ENCODE measurements at places on chromosomes 2 and 18.

DNA sequence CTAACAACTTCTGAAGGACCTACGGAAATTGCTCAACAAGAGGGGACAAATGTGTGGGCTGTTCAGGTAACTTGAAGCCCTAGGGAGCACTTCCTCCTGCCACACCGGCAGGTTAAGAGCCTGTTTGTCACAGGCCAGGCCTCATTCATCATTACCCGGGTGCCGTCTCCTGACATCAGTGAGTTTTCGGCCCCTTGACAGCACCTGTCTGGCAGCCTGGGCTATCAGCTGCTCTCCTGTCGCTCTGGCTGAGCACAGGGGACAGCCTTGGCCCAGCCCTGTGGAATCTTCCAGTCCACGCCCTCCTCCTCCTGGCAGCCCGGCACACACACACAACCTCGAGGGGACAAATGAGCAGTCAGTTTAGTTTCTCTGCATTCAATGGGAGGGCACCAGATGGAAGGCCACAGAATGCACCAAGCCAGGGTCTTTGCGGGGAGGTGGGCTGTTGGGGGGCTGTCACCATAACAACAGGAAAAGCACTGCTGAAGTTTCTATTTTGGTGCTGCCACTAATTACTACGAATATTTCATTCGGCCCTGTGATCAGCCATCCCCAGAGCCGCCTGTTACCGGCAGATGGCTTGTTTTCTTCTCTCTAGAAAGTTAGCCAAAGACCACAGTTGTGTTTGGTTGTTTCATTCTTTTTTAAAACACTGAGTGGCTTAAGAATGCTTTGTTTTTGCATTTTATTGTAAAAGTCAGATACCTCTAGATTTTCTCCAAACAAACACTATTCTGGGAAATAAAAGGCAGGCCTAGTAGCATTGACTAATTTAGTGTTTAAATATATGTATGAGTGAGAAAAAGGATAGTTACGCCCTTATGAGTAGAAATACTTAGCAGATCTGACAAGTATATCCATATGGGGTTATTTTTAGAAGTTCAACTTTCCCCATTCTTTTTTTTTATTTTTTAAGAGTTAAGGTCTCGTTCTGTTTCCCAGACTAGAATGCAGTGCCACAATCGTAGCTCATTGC lies 189.9 kb upstream of the NDUFV2 start:
- DNase-seq: peak; percentile 6

DNA sequence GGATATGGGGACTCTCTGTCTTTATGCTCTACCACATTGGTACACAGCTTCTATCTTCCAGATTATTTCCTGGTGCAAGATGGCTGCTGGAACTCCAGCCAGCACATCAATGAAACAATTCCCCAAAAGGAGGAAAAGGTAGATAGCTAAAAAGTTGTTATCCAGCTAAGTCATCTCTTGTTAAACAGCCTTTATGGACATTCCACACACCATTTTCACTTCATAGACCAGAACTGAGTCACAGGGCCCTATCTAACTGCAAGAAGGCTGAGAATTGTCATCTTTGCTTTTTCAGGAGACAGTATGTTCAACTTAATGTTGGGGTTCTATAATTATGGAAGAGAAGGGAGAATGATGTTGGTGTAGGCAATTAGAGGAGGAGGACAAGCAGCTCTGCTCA lies 133.3 kb upstream of the NOSTRIN start:
- no peak for DNase-seq

GRCh38 chr2:231395188-231396057 lies at the start of gene B3GNT7:
Gene B3GNT7 (plus strand): TSS chr2:231395710. CDS start chr2:231395804, 94 bp downstream.
- DNase-seq: no peak

DNA sequence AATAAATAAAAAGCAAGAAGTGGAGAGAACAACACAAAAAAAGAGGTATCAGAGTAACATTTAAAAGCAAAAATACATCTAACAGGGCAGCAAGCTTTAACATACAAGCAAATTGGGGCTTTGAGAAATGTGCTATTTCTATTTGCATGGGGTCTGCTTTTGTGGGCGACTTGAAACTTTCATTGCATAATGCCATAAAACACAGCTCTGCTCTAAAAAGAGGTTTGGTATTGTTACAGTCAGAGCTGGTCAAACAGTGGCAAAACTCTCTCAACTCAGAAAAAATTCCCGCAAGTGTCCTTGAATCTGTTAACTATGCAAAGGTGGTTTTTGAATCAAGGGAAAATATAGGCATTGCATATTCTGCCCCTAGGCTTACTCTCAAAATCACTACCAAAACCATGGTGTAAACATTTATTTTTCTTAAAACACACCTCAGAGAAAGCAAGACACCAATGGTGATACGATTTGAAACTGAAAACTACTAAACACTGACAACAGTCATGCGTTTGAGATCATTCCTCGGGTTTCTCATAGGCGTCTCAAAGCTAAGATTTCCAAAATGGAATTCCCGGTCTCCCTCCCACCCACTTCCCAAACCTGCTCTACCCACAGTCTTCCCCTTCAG lies 45.5 kb downstream of the RNF152 start:
- DNase-seq: no peak

DNA sequence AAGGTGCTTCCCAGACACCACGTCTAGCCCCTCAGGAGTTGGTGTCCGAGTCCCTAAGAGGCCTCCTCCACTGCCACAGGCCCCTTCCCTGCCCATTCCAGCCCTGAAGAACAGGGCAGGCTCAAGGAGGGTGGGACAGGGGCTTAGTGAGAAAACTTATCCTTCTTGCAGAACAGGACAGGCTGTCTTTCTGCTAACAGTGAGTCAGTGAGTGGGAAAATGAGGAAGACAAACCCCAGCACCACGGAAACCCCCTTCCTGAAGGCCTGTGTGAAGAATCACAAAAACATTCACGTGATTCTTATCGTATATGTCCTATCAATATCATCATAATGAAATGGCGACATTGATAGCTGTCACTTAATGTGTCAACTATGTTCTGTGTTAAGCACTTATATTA lies 9.8 kb downstream of the FZD7 start:
- DNase-seq: no peak

DNA sequence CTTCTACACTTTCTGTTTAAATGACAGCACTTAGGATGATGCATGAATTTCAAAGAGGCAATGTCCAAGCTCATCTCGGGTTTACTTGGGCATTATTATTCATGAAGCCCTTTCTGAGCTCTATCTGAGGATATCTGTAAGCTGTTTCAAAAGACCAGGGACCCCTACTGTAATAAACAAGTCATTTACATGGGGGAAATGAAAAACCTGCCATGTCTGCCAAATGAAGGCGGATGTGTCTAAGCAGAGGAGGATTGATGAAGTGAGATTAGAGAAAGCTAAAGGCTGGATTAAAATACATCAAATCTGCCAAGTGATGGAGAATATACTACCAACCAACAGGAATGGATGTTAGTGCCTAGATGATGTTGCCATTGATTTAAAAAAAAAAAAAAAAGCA lies 64.5 kb downstream of the SUCLG1 start:
- DNase-seq: no peak

DNA sequence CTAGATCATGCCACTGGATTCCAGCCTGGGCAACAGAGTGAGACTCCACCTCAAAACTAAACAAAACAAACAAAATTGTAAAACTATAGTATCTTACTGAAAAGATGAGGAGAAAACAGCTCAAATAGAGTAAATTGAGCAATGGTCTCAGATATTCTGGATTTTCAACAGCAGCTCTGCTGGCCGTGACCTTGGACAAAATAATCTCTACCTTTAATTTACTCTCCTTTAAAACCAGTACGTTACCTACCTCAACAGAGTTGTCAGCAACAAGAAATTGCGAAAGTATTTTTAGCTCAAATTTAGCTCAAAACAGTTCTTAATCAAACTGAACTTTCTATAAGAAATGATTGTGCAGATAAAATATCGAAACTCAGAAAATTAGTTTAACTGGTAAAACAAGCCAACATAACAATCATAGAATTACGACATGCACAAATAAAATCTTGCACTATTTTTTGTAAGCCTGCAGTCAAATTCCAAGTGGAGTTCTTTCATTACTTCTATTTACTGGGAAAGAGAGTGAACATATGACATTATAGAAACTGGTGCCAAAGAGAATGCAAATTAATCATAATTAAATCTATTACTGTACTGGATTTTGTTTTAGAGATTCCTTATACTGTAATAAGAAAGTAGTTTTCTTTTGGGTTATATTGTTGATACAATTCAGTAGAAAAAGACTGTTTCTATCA lies 40.8 kb downstream of the TRIP12 start:
- DNase-seq: no peak

- DNase-seq: no peak
These were observed 5.0 kb downstream of the NT5DC4 start for GRCh38 chr2:112725545-112726457.

- no peak for DNase-seq
These were observed 328.7 kb downstream of the NR4A2 start for GRCh38 chr2:156003780-156004179.

DNA sequence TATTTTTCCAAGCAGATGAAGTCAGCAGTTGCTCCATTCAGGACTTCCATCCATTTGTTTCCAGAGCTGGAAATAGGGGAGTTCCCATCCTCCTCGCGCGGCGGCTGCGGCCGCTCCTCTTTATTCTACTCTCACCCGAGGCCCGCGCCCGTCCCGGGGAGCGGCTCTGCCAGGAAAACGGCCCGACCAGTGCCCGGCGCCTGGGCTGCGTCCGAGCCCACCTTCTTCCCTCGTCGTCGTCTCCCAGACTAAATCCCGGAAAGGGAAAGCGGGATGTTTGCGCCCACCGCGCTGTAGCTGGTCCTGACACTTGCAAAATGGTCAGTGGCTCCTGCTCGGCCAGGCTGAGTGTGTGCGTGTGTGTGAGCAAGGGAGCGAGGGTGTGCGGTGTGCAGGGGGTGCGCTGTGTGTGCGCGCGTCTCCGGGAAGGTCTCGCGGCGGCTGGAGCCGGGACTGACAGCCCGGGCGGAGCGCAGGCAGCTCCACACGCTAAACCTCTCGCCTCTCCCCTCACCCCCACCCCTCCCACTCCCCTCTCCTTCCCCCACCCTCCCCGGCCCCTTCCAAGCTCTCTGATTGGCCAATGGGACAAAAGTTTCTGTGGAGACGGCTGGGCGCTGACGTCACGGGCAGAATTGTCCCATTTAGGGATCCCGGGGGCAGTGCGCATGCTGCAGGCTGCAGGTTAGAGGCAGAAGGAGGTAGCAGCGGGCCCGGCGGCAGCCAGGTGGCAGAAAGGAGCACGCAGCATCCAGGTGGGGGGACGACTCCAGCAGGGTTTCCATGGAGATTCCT lies at the start of gene NOL4:
Gene NOL4 (minus strand): TSS at position 491 of the 795 bp plus-strand sequence. CDS start 1,660 bp downstream, outside the sequence.
- peak; percentile 98 for DNase-seq

- no peak for DNase-seq
These were observed 28.7 kb upstream of the KLF11 start for GRCh38 chr2:10014418-10015190.

DNA sequence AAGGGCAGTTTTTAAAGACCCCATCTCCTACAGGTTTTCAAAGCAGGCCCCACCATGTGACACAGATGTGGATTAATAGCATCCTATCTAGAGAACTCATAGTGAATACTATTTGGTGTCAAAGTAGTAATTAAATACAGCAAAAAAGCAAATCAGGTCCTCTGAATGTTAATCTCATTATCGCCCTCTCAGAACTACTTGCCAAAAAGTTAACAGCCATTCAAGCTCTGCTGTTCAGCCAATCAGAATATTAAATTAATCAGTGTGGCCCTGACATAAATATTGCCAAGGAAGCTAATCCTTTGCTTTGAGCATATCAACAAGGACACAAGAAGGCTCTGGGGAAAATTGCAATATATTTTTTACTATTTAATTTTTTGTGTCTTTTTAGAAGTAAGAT lies 428.9 kb upstream of the SOX11 start:
- DNase-seq: no peak
